NCI-H510A treated with DMSO at 0.1 percent for 48 hours (cell line): ENCODE measurements at places on chromosomes 6 and 20.
A peak's percentile ranks its signal among the peaks of the same experiment; 100 is the strongest.

DNA sequence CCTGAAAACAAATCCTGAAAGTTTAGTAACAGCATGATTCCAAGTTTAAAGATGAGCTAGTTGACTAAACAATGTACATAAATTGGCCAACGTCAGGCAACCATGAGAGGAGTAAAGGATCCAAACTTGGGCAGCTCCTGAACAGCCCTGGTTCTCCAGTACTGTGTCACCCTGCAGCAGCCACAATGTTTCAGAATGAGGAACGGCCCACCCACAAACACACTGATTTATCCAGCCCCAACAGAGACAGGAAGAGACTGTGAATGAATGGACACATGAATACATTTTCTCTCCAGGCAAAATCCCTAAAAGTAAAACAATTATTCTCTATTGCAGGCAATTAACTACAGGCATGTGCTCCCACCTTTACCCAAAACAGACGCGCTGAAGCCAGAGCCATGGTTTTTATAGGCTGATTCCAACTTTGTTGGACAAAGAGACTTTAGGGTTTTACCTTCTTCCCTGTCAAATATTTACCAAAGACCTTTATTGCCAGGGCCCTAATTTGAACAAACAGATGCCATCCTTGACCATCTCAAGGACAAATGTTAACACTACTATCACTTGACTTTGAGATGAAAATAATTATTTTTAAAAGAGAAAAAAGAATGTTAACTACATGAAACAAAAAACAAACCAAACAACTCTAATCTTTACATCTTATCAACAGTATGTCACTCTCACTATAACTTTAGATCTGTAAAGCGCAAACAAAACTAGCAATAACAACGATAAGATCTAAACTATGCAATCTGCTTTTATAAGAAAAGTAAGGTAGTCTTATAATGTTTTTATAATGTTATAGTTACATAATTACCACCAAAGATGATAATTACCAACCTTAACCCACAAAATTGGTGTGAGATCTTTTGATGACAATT lies 22.9 kb downstream of the CNKSR3 start:
- DNase-seq, result no peak

- DNase-seq, result peak; percentile 19
Measured at GRCh38 chr20:19692685-19693119, 65.4 kb upstream of the RIN2 start.

DNA sequence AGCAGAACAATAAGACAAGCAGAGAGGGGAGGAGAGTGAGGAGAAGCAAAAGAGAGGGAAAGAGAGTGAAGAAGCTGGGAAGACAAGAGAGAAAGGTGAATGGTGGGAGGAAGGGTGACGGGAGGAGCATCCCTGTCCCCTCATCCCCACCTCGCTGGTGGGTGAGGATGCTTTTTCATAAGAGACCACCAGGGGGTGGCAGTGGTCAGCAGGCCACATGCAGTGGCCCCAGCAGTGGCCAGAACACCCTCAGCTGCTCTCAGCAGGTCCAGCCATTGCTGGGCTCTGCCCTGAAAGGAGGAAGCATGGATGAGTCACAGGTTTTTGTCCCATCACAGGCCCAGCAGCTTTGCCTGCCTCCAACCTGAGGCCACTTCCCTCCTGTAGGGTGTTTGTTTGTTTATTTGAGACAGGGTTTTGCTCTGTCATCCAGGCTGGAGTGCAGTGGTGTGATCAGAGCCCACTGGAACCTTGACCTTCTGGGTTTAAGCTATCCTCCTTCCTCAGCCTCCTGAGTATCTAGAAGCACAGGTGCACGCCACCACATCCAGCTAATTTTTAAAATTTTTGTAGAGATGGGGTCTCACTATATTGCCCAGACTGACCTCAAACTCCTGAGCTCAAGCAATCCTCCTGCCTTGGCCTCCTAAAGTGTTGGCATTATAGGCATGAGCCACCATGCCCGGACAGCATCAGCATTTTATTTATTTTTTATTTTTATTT lies 24.0 kb downstream of the FGD2 start:
- DNase-seq, result no peak

GRCh38 chr6:16139556-16139955 lies 10.7 kb downstream of the MYLIP start:
- no peak for DNase-seq

- peak; percentile 73 for DNase-seq
Measured at GRCh38 chr20:33993576-33994221, at the start of gene RALY. Gene RALY, plus strand, starts transcription at chr20:33993911. Its CDS starts 78,164 bp downstream, at chr20:34072075.

DNA sequence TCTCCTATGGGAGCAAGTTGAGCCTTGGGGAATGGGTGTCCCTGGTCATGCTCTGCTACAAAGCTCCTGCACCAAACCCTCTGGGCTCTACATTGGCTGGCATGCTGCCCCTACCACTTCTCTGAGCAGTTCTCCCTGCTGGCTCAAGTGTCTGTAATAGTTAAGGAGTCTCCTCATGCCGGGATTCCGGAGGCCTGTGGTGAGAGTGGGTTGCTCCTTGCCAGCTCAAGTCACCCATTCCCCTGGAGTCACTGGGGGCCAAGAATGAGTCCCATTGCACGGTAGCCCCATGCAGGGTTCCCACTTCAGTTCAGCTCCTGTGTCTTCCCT lies 173.9 kb downstream of the PRDM13 start:
- no peak for DNase-seq

DNA sequence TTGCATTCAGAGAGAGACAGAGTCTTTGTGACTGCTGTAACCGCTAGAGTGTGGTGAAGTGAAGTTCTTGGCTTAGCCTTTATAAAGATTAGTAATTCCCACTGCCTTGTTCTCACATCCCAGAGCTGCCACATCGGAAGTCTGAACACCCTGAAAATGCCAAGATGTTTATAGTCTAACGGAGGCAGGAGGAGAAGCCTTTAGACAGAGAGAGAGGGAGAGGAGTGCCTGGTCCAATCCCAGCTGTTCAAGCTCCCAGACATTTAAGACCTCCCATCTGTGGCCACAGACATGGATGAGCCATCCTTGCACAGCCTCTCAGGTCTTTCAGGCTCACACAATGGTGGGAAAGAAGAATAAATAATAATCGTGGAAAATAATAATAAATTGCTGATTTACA lies 1422.8 kb upstream of the EYS start:
- no peak for DNase-seq

- no peak for DNase-seq
Measured at GRCh38 chr6:30792786-30793185, 48.4 kb upstream of the IER3 start.

DNA sequence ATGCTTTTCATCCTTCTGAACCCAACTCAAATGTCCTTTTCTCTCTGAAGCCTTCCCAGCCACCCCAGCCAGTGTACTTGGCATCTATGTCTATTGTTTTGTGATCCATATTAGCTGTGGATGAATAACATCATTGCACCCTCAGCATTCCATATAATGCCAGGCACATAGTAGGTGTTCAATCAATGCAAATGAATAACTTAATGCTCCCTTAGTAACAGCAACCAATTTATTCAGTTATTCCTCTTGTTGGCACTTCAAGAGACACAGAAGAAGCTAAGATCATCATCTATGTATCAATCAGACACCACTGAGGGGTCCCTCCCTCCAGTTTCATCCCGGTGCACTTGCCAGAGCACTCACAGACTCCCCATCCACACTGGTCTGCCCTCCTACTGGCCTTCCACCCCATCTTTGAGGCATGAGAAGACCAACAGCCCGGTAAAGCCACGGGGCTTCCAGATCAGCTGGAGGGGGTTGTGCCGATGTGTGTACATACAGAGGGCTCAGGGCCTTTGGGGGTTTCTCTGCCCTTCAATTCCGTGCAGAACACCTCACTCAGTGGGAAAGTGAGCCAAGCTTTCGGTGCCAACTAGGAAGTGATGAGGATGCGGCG lies 2.4 kb upstream of the TAF8 start:
- no peak for DNase-seq

- no peak for DNase-seq
Measured at GRCh38 chr20:63829603-63829944, 1.5 kb downstream of the ZBTB46 start.

- DNase-seq, result no peak
Measured at GRCh38 chr6:111230351-111231089, 143.2 kb downstream of the SLC16A10 start.

- no peak for DNase-seq
Measured at GRCh38 chr6:112030961-112031660, 22.8 kb upstream of the CCN6 start.

DNA sequence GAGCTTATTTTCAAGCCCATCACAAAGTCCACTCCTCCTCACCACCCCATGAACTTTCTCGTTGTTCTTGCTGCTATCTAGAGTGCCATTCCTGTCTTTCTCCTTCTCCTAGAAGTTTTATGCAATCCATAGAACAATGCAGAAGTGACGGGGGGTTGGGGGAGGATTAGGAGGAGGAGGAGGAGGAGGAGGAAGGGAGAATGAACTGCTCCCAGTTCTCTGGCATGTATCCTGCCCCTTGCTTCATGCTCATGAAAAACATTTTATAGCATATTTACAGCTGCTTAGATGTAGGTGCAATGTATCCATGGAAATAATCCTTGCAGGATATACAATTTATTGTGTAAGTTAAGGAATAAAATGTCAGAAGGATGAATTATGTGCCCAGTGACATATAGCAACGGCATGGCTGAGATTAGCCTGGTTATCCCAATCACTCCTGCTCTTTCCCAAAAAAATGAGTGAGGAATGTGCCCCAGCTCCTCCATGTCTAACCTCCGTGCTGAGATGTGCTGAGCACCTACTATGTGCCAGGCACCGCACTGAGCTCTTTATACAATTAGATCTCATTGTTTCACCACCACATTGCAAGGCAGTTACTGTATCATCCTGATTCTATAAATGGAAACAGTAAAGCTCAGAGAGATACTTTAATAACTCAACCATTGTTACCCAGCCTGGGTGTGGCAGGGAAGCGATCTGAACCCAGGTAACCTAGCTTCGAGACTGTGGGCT lies 41.6 kb upstream of the TFAP2C start:
- DNase-seq, result no peak

DNA sequence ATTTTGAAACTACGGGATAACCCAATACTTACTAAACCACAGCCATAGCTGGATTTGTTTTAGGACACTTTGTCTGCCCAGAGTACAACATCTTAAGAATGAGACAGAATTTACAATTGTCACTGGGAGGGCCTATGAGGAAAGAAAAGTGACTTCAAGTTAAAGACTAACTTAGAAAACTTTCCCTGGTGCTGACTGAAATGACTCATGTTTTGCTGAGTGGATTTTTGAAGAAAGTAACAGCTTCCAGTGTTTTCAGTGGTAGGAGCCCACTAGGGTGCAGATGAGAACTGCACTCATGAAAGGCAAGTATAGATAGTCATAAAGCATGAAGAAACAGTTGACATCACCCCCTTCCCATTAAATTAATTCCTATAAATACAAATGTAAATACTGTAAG lies 988.2 kb upstream of the MAP3K7 start:
- DNase-seq, result no peak

- no peak for DNase-seq
Measured at GRCh38 chr20:54485631-54486030, 10.2 kb downstream of the DOK5 start.

GRCh38 chr20:5670874-5671273 lies 79.3 kb upstream of the SHLD1 start:
- DNase-seq, result no peak

DNA sequence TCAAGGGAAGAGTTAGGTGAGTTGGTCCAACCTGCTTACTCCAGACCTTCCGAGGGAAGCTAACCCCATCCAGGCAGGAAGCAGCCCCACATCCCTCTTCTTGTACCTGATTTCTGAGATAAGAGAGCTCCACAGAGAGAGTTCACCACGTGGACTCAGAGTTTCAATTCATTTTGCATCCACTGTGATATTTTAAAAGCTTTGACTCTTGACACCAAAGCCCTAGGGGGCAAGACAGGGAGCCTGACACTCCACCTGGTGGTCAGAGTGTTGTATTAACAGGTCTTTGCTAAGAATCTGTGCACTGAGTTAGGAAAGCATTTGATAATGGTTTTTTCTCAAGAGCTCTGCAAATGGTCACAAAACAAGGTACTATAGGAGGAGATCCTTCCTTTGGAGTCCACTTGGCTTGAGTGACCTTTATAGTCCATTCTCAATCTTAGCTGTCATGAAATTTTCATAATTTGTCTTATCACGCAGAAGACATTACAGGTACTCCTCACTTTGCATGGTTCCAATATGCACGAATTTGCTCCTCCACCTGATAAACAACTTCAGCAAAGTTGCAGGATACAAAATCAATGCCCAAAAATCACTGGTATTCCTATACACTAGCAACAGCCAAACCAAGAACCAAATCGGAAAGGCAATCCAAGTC lies 56.2 kb upstream of the RIPOR2 start:
- DNase-seq, result peak; percentile 70

- DNase-seq, result peak; percentile 22
Measured at GRCh38 chr20:5654557-5654956, 95.6 kb upstream of the SHLD1 start.

DNA sequence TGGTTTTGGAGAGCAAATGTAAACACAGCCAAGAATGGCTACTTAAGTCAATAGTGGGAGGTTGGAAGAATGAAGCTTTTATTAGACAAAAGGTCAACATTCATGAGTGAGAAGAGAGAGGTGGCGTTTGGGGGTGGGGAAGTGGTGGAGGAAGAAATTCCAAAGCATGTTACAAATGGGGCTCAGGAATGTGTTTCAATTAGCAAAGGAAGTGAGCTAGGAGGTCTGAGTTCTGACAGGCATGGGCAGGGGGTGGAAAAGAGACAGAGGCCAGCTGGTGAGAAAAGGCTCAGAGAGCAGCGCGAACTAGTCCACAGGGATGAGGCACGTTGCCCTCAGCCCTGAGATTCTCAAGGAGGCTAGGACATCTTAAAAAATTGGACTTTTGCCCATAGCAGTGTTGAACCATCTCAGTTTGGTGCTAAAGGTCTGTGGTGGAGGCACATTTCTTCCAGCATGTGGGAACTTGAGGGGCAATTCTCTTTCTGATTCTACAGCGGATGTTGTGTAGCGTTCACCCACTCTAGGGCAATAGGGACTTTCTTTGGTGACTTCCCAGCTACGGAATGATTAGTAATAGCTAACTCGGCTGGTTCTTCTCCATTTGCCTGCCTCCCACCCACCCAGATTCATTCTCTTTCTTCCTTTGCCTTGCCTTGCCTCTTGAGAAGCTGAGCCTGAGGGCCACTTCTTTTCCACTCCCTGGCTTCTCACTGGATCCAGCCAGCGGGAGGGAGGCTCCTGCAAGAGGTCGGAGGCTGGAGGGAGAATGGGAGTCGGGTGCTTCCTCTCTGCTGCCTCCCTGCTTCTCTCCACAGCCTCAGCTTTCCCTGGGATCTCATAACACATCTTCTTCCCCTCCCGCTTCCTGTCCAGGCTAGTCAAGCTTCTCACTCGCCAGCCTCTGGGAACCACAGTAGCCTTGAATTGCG lies 45.1 kb upstream of the NEDD9 start:
- DNase-seq, result no peak

DNA sequence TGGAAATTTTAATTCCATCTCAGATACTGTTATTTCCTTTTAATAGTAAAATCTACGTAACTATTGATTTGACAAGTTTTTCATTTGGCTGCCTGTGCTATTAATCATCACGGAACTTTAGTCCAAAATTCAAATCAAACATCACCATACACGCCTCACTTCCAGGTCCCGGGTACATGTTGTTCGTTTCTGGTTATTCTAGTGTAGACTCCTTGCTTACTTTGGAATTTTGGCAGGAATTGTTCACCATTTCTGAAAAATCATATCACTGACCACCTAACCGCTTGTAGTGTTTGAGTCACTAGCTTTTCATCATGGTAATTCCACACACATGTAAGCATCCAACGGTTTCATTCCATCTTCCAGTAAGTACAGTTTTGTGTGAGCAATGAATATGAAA lies 98.0 kb upstream of the NHSL1 start:
- no peak for DNase-seq
